RPMI8226 (cell line): ENCODE measurements at places on chromosomes 13 and 19.
A peak's percentile ranks its signal among the peaks of the same experiment; 100 is the strongest.

DNA sequence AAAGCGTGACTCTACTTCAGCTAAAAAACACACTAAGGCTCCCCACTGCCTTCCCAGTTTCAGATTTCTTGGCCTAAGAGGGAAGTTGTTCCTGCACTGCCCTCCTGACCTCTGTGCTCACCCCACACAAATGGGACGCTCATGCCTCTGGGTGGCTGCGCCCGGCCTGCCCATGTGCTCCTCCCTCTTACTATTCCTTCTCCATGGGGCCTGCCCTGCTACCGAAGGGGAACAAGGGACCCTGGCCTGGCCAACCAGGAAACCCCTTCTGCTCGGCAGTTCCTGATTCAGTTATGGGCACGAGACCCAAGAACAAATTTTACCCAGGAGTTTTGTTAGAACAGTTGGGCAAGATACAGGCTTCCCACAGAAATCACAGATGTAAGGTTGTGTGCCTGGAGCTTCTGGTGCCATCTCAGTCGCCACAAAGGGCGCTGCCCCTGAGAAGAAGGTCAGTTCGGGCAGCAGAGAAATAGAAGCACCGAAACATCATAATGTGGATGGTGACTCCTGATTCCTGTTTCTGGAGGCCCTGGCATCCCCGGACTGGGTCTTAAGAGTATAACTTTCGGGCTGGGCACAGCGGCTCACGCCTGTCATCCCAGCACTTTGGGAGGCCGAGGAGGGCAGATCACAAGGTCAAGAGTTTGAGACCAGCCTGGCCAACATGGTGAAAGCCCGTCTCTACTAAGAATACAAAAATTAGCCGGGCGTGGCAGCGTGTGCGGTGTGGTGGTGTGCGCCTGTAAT is 5.4 kb upstream of the PLPP2 start:
- no peak for DNase-seq

- DNase-seq = peak; percentile 63
Measured at GRCh38 chr13:24927810-24928404, 163.9 kb downstream of the RNF17 start.

DNA sequence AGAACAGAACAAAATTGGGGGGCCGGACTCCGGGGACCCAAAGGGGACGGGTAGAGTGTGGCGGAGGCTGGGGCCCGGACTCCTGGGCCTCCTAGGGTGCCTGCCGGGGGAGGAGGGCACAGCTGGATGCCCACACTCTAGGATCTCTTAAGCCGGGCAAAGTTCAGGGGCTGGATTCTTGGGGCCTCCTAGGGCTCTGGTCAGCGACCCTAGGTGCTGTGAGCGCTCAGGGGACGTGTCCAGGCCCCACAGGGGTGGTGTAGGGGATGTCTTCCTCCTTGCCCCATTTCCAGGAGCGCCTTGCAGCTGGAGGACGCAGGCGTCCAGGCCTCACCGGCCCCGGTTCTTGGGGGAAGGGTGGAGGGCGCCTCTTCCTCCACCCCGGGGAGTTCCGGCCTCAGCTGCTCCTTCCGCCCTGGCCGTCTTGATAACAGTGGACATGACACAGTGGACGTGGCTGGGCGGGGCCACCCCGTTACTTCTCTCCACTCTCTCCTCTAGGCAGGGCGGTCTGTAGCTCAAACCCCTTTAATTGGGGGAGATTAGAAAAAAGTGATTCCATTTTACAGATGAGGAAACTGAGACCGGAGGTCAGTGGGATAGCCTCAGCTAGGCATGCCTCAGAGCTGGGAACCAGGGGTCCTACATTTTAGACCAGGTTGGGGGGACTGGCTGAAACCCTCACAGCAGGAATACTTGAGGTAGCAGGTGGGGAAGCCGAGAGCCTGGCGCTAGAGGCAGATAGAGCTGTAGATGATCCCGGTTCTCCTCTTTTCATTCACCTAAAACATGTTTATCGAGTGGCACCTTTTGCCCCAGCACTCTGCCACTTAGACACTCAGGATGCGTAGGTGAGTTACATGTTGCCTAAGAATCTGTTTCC is 705 bp downstream of the STXBP2 start:
- DNase-seq = peak; percentile 59

- no peak for DNase-seq
Measured at GRCh38 chr13:108850691-108851090, 221.3 kb downstream of the MYO16 start.

GRCh38 chr13:78033509-78033908 is 114.9 kb upstream of the EDNRB start:
- DNase-seq = no peak

GRCh38 chr13:60379837-60380565 is 17.0 kb upstream of the TDRD3 start:
- DNase-seq = no peak

GRCh38 chr19:31274251-31275067 is 74.8 kb downstream of the TSHZ3 start:
- no peak for DNase-seq

- DNase-seq = no peak
Measured at GRCh38 chr13:100933841-100934240, 259.2 kb upstream of the TMTC4 start.

- peak; percentile 73 for DNase-seq
Measured at GRCh38 chr19:10000171-10000826, 10.0 kb downstream of the COL5A3 start.

DNA sequence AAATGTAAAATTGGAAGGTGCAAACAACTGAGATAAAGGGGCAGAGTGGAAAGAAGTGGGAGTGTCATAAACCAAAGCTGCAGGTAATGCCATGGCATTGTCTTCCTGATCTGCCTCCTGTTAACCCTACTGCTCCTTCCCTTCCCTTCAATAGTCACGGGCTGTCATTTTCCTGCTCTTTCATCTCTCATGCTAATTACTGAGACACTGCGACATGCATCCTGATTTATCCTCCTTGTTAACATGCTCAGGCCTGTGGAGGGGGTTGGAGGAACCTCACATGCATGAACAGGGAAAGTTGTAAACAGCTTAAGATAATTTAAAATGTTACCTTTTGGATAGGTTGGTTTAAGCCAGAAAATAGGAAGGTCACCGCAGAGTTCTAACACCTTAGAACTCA is 27.2 kb downstream of the CNMD start:
- DNase-seq = no peak

DNA sequence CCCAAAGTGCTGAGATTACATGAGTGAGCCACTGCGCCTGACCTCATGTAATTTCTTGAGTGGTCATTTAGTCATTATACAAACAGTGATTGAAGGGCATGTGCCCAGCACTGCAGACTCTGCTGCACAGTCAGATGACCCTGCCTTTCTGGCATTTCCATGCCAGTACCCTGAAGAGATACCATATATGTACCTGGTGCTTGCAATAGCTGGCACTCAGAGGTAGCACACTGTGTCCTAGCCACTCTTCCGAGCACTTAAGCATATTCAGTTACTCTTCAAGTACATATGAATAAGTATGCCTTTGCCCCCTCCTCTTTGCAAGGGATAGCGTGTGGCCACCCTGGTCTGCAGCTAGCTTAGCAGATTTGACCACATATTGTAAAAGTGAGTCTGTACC is 15.5 kb downstream of the STX10 start:
- DNase-seq = no peak

DNA sequence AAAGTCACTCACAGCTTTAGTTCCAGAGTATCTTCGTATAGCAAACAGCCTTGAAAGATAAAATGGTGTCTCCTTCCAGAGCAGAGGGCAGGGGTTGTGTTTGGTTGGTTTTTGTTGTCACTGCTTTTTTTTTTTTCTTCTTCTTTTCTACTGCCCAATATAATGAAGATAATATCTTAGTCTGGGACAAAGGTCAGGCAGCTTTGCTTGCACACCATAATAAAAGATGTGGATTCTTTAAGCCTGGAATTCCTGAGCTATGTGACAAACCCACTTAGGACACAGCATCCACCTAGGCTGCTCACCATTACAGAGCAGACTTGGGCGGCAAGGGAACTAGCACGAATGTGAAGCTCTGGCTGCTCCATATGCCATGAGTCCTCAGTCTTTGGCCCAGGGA is 165.6 kb upstream of the MIR17HG start:
- no peak for DNase-seq
